Activated CD4-positive, alpha-beta memory T cell treated with anti-CD3 and anti-CD28 coated beads for 36 hours (primary cell): ENCODE measurements at places on chromosomes 1 and 21. TPM values are rescaled to one million over a fixed set of nuclear protein-coding genes. Genes with fewer than 3 reads are reported as not detected.
A peak's percentile ranks its signal among the peaks of the same experiment; 100 is the strongest.

DNA sequence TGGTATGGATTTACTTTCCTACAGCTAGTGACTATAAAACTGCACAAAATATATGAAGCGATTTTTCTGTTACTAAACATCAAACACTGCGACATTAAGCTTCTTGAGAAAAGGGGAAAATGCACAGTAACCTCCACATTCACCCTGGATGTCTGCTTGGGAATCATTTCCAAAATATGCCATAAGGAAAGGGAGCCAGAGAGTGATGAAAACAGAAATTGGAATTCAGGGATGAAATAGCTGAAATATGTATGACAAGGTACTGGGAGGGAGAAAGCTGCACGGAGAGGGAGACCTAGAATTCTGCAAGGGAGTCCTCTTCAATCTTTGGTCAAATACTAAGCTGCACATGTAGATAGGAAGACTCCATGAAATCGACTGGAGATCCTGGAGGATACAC lies 31.6 kb upstream of the RAB3GAP2 start:
- no peak for DNase-seq

- DNase-seq: no peak
Observed at GRCh38 chr1:60848583-60849188, 233.7 kb upstream of the NFIA start.

- no peak for DNase-seq
Observed at GRCh38 chr1:201069636-201070035, 42.6 kb downstream of the CACNA1S start.

KRTAP21-2 gene
- not detected for total RNA-seq

DNA sequence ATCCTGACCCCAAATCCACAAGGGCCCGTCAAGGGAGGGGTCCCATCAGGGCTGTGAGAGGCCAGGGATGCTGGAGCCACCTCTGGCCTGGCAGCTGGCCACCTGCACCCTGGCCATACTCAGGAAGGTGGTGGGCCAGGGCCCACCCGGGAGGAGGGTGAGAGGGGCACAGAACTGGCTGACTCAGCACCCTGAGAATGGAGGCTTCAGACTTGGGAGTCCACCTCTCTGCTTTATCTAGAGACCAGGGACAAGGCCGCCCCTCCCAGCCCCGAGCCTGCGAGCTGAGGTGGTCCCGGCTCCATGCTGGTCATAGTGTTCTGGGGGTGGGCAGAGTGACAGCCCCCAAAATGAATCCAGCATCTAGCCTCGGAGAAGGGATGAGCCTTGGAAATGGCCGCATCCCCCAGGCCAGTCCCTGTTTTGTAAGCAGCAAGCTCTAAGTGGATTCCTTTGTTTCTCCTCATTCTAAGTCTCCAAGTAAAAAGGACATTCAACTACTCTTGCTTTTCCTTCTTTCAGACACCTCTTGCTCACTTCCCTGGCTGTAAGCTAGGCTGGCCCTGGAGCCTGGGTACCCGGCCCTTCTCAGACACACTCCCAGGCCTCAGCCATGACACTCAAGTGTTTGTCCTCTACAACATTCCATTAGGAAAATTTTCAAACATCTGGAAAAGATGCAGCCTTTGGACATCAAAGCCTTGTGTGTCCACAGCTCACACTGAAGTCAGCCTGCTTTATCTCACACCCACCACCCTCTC lies 12.3 kb downstream of the WNT3A start:
- peak; percentile 8 for DNase-seq

CYP4X1 gene
- total RNA-seq: not detected
